ENCODE measurements at places on chromosomes 12 and 14.
A peak's percentile ranks its signal among the peaks of the same experiment; 100 is the strongest.

GRCh38 chr12:22477166-22477893 lies 67.0 kb downstream of the C2CD5 start:
- no peak for DNase-seq

GRCh38 chr12:124764451-124764850 lies 99.2 kb downstream of the SCARB1 start:
- DNase-seq: no peak

GRCh38 chr14:51488569-51489220 lies 163.0 kb upstream of the FRMD6 start:
- no peak for DNase-seq

GRCh38 chr14:102351023-102351422 lies 11.7 kb downstream of the CINP start:
- DNase-seq: no peak

DNA sequence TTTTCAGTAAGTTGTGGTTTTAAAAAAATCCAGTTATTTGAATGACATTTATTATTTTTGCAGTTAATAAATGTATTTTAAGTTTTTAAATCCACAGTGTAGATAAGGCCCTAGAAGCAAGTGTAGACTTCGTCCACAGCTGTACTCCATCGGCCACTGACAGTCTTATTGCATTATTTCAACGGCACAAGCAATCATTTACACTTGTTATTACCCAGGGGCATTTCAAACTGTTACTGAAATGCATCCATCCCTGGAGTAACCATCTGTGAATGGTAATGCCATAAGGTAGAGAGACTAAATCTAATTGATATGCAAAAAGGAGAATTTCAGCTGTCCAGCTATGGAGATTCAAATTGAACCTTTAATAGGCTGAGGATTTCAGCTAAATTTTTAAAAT lies 48.4 kb downstream of the BICD1 start:
- no peak for DNase-seq

GRCh38 chr14:102778338-102779083 lies 1.3 kb downstream of the TRAF3 start:
- DNase-seq: no peak

- DNase-seq: peak; percentile 21
Observed at GRCh38 chr12:123152833-123153232, 1.9 kb upstream of the PITPNM2 start.

GRCh38 chr14:76293221-76293620 lies 82.7 kb upstream of the ESRRB start:
- DNase-seq: peak; percentile 30

DNA sequence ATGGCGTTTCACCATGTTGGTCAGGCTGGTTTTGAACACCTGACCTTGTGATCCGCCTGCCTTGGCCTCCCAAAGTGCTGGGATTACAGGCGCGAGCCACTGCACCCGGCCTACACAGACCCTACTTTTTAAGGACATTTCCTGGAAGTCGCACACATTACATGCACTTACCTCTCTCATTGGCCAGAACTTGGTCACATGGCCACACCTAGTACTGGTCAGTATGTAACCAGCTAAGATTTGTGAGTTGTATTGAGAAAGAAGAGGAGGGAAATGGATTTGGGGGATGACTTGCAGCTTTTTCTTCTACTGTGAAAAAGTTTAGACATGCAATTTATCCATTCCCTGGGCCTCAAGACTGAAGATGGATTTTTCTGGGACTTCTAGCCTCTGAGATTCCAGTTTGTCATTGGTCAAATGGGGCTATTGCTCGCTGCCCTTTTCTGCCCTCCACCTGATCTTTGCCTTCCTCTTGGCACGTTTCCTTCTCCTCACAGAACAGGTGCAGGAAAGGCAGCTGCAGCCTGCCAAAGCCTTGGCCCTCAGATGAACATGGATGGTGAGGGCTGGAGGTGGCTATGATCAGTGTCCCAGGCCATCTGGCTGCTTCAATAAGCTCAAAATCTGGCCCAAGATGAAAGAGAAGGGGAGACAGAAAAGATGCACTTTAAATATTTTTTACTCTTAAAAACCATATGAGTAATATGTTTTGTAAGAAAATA lies 7.1 kb upstream of the ZDHHC22 start:
- no peak for DNase-seq

DNA sequence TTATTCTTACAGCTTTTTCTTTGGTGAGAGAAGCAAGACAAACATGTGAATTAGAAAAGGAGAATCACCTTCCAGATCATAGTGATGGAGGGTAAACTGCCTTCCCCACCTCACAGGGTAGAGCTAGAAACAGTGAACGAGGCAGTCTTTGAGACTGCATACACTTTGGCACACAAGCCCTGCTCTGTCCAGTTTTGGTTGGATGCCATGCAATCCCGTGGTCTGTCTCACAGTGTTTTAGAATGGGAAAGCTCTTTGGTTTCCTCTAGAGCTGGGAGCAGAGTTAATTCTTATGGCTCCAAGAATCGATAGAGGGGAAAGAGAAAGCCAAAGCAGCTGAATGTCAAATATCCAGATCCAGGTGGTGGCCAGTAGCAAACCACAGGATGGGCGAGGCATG lies 21.9 kb downstream of the TDP1 start:
- no peak for DNase-seq

- no peak for DNase-seq
Observed at GRCh38 chr12:112131686-112132085, 6.3 kb downstream of the TRAFD1 start.

- no peak for DNase-seq
Observed at GRCh38 chr12:107967170-107967569, 161.9 kb upstream of the WSCD2 start.

DNA sequence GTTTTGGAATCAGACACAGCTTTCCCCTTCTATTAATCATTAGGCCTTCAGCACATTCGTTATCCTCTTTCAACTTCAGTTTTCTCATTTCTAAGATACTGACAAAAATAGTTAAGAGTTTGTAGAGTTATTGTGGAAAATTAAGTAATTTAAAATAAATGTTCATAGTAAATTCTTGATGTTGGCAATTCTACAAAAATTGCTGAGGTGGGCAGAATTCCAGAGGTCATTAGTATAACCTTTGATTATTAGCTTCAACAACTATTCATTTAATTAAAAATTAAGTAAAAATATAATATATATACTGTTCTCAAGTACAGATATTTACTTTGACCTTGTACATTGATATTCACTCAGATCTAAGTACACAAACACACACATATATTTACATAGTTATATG lies 58.5 kb downstream of the DIO2 start:
- DNase-seq: no peak

- DNase-seq: no peak
Observed at GRCh38 chr14:57870686-57871457, 5.0 kb upstream of the SLC35F4 start.

DNA sequence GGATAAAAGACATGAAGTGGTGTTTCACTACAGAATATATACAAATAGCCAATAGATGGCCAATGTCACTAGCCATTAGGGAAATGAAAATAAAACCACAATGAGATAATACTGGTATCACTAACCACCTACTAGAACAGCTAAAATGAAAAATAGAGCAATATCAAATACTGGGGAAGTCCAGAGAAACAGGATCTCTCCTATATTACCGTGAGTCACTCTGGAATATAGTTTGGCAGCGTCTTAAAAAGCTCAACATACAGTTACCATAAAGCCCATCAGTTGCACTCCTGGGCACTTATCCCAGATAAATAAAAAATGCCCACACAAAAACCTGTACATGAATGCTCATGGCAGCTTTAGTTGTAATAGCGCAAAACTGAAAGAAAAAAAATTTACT lies 101.7 kb downstream of the TMTC1 start:
- DNase-seq: no peak

DNA sequence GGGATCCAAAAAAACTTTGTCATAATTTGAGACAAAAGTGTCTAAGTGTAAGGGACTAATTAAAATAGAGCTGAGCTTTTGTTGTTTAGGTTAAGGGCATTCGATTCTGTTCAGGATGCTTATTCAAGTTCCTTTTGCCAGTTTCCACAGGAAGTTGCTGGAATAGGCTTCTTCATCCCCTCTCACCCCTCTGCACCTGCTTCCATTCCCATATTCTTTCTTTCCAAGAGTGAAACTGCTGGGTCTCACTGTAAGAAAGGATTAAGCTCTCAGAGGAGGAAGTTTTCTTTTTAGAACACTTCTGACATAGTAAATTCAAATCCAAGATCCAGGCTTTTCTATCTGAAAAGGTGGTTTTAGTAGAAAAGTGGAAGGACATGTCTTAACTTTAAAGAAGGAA lies 61.4 kb downstream of the POLR3B start:
- no peak for DNase-seq

GRCh38 chr12:82862069-82862841 lies 175.5 kb downstream of the TMTC2 start:
- DNase-seq: no peak

GRCh38 chr12:49232940-49233841 lies 31.7 kb upstream of the TUBA1C start:
- DNase-seq: peak; percentile 90

GRCh38 chr12:96687719-96688118 lies 198.3 kb downstream of the CFAP54 start:
- DNase-seq: peak; percentile 29

- DNase-seq: no peak
Observed at GRCh38 chr12:109730306-109731145, 16.9 kb downstream of the FAM222A start.

GRCh38 chr14:42335918-42336317 lies 729.2 kb downstream of the LRFN5 start:
- DNase-seq: no peak

GRCh38 chr12:13128291-13128965 lies 25.0 kb upstream of the GSG1 start:
- DNase-seq: no peak

GRCh38 chr12:115118177-115118724 lies 434.3 kb upstream of the TBX3 start:
- no peak for DNase-seq

DNA sequence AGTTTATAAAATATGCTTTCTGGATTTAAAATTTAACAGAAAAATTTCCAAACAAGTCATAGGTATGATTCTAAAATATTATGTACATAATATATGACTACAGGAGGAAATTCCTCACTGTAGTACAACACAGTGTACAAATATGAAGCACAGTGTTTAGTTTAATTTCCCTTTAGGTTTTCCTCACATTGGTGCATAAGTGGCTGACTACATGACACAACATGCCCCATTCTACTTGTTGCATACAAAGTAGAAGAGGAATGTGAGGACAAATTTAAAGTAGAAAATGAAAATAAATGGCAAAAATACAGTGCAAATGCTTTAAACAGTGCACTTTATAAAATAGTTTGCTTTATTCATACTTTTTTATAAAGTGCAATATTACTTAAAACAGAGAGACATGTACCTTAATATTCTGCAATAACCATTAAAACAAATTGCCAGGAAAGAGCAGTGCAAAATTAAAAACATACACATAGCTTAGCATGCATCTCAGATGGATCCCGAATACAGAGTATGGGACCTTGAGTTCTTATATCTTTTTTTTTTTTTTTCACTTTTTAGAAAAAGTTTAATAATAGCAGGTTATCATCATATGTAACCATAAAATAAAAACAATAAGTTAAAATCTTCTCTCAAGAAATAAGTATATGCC lies 54.8 kb upstream of the TTC7B start:
- DNase-seq: no peak

GRCh38 chr14:46985529-46986380 lies 334.2 kb upstream of the RPL10L start:
- no peak for DNase-seq

DNA sequence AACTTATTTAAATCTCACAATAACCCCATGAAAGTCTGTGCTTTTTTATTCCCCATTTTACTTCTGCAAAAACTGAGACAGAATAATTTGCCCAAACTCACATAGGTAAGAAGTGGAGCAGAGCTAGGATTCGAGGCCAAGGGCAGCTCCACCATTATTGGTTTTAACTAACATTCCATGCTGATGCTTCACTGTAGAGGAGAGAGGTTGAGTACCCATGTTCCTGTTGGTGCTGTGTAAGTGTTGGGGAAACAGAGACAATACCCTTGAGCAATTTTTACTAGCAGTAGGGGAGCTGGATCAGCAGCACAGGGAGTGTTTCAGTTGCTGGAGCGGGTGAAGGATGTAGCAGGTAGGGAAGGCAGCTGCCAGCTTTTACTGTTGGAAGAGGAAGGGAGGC lies 21.1 kb downstream of the RASSF8 start:
- DNase-seq: no peak

DNA sequence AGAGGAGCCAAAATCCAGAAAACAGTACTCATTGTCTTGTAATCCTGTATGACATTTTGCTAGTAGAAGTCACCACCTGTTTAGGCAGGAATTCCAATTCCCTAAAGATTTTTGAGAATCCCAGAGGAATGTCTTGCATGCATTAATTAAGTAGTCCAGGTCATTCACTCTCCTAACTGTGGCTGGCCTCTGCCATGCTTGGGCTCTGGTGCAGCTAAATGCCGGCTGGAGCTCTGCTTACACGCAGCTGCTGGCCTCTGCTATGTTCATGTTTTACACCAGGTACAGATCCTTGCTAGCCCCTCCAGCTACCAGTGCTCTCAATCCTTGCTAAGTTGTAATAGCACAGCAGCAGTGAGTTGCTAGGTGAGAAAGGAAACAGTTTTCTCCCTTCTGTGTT lies 16.3 kb upstream of the HIF1A start:
- DNase-seq: peak; percentile 65

GRCh38 chr12:4530982-4531586 lies 7.6 kb upstream of the RAD51AP1 start:
- no peak for DNase-seq

DNA sequence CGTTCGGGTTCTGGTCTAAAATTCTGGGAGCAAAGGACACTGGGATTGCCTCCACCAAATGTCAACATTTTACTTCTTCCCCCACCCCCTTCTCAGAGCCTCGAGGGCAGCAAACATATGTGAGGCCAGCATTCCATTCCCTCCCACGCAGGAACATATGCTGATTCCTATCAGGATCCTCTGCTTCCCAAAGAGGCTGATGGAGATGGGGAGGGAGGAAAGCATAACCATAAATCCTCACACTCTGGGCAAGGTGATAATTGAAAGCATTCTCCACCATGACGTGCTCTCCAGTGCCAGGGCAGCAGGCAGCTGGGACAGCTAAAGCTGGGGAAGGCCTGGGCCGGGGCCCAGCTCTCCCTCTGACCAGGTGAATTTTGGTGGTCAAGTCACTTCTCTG lies 395.0 kb downstream of the ZFP36L1 start:
- no peak for DNase-seq

Measured in ecto neural progenitor cell (in vitro differentiated cells).